ENCODE measurements at places on chromosomes 16 and 17. TPM values are rescaled to one million over a fixed set of nuclear protein-coding genes. Genes with fewer than 3 reads are reported as not detected.

Gene C1QL1
- total RNA-seq: 15.6 TPM

Gene CX3CL1
- 17.8 TPM for total RNA-seq

Gene G6PC1
- total RNA-seq: 1.5 TPM

Gene AGRP
- total RNA-seq: not detected

Gene TXNL4B
- 12.2 TPM for total RNA-seq

Gene MYH13
- total RNA-seq: not detected

Gene VAMP2
- 44.7 TPM for total RNA-seq

Gene SLFN5
- 21.7 TPM for total RNA-seq

Gene PROCA1
- total RNA-seq: 3.0 TPM

Gene SMIM5
- total RNA-seq: 9.3 TPM

Gene RPTOR
- total RNA-seq: 29.3 TPM

DNA sequence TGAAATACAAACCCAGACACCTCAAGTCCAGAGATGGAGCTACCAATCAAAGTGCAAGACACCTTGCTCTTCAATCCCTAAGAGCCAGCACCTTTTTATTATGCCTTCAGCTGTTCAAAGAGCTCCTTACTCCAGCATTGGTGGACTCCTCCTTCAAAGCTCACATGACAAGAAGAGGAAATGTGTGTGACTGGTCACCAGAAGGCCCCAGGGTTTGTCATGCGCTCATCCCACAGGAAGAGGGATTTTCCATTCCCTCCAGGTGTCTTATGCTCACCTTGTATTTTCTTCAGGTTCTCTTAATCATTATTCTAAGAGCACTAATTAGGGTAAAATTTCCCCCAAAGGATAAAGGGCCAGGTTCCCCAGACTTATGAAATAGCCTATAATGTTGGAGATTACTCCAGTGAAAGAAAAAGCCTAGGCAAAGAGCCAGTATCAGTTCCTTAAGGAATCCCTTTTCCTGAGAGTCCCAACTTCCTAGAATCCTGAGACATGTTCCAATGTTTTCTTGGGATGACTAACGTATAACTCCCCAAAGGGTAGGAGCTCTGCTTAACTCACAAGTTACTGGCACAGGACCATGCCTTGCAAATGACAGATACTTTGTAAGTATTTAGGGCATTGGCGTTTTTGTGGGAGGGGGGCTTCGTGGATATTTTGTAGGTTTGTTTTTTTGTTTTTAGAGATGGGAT is 56.9 kb upstream of the SOX9 start:
- no peak for DNase-seq

- DNase-seq: no peak
Observed at GRCh38 chr17:34840750-34841149, 120.5 kb downstream of the CCT6B start.

GRCh38 chr17:80731323-80731722 is 186.7 kb downstream of the RPTOR start:
- DNase-seq: no peak

DNA sequence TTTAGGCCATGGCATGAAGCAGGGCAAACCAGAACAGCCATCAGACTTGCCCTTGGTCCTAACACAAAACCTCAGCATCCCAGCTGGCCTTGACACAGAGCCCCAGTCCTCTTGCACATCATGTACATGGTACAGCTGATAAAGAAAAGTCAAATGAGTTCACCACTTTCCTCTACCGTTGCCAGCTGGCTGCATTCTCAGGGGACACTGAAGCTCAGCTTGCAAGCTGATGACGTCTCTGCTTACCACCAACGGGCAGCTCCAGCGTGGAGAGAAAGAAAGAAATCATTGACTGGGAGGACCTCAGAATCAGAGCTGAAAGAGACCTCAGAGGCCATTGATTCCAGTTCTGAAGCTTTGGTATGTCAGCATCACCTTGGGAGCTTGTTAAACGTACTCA is 80.7 kb upstream of the CES5A start:
- DNase-seq: no peak

DNA sequence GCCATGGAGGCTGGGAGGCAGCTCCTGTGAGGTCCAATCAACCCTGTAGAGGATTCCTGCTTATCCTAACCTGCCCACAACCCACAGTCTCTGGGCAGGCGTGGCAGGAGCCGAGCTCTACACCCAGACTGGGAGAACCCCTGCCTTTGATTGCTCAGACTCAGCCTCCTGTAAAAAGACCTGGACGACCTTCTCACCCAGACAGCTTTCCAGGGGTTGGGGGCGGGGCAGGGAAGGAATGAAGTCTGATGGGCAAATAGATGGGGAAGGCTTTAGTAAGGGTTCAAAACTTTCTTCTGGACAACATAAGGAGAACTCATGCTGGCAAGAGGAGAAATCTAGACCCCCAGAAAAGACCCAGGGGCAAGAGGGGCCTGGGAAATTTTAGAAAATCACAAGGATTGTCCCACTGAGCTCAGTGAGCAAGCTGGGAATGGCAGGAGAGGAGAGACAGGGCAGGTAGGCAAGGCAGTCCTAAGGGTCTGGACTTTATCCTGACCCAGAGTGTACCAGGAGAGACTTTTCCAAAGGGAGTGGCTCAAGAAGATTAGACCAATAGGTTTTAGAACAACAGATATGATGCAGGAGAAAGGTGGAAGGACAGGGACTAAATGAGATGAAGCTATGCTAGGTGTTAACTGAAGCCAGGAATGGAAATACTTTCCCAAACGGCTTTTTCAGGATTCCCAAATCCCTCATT is 70.8 kb downstream of the TMEM132E start:
- no peak for DNase-seq

DNA sequence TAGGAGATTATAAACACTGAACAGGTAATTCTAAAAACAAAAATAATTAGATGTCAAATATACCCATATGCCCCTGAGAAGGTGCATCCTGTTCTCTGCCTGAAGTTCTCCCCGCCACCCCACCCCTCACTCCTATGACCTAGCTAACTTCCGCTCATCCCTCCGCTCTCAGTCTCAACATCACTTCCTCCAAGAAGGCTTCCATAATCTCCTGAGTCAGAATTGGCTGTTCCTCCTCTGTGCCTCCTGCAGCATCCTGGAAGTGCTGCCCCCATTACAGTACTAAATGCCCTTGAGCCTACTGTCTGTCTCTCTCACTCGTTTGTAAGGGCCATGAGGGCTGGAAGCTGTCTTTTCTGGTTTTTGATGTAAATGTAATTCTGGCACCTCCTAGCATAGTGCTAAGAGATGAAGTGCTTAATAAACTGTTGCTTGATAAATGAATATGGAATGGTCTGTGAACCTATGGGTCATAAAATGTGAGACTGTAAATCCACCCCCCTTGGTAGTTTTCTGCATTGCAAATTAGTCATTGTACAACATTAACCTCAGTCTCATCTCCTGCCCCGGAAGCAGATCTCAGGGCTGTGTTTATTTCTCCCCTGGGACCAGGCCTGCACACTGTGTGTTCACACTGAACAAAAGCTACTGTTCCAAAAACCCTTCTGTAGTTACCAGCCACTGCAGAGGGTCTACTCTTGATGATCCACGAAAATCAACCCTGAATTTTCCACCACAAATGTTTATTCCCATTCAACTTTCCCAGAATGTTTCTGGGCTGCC is 3.9 kb upstream of the MYO1D start:
- DNase-seq: no peak

- no peak for DNase-seq
Observed at GRCh38 chr17:15119968-15120367, 145.2 kb downstream of the PMP22 start.

GRCh38 chr16:85418978-85419491 is 194.1 kb upstream of the GSE1 start:
- no peak for DNase-seq

DNA sequence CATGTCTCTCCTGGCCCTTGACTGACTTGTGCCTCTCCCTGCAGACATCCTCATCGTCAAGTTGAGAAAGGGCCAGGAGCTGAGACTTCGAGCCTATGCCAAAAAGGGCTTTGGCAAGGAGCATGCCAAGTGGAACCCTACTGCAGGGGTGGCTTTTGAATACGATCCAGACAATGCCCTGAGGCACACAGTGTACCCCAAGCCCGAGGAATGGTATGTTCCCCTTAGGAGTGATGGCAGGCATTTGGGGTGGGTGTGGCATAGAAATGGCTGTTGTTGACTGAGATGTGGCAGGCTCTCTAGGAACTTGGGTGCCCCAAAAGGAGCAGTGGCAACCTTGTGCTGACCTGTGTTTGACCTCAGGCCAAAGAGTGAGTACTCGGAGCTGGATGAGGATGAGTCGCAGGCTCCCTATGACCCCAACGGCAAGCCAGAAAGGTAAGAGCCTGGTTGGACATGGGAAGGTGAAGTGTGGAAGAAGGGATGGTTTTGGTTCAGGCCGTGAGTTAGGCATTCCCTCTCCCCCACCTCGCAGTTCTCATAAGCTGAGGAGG is 7.5 kb downstream of the POLR2C start:
- no peak for DNase-seq

DNA sequence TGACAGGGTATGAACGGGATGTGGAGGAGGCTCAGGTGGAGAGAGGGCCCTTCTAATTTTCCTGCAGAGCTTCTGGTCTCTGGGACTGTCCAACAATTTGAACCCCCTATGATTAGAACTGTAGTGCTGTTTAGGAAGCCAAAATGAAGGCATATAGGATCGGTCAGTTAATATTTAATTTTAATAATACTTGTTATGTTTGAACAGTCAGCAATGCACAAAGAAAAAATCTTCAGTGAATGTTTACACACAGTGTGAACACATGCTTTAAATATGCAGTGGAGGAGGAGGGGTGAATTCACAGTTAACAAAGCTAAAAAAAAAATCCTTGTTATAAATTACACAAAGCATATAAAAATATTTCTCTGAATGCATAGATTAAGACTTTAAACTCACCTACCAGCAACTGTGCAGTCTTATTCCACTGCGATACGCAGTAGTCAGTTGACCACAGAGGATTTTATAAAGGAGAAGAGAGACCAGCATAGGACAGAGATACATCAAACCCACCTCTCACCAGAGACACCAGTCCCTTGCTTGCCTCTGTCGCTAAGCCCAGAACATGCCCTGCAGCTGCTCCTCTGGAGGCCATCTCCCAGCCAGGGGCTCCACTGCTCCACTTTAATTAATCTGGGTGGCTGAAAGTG is 14.6 kb downstream of the ANKRD40 start:
- no peak for DNase-seq

DNA sequence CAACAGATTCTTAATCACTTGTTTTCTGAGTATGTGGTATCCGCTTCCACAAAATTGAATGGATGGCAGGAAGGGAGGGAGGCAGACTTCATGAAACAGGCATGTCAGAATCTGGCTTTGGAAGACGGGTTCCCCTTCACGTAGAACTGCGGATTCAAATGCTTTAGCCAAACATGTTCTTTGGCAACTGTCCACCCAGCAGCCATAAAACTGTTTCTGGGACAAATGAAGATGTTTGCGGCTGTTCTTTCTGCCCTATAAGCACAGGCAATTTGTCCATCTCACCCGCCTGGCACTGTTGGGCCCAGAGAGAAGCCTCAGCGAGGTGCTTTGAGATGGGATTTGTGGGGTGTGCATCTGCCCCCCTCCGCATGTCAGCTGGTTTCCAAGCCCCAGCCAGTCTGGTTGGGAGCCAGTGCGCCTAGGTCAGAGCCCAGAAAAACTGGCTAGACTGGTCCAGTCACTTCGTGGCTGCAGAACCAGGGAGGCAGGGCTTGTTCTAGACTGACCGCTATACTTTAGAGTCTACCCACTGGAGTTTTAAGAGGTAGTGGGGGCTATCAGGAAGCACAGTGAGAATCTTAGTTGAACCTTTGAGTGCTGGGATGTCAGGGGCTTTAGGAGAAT is 6.3 kb downstream of the CRHR1 start:
- no peak for DNase-seq

DNA sequence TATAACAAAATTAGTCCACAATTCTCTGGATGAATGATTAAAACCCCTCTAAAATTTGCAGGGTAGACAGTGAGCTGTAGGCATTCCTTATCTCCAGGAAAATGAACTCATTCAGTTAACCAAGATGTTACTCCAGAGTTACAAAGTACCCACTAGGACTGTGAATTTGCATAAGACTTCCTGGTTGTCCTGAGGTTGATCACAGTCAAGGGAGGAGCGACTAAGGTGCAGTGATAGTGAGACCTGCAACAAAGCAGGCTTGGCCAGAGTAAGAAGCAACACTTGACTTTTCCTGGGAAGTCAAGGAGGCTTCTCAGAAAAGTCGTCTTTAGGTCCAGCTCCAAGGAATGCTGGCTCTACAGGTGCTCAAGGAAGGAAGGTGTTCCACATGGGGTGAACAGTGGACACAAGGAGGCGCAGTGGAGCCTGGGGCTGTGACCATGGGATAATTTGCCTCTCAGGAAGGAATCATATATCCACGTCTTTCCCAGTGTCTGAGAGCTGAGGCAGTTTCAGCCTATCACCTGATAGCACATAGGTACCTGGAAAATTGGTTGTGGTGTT is 821.1 kb upstream of the EEF2KMT start:
- no peak for DNase-seq

GRCh38 chr17:80795754-80796153 is 195.9 kb upstream of the CHMP6 start:
- DNase-seq: no peak

DNA sequence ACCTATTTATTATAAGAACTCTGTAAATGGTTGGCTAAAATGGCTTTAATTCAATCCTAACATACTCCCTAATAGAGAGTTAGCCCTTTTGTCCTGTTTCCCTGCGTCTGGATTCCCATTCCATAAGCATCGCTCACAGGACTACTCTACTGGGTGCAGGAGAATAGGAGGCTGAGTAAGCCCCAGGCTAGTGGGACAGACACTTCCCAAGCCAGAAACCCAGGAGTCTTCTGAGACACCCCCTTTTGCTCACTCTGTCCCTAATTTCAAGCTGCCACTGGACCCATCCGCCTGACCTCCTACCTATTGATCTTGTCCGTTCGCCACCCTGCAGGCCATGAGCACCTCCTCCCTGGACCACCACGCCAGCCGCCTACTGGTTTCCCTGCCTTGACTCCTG is 16.7 kb upstream of the TOB1 start:
- no peak for DNase-seq

DNA sequence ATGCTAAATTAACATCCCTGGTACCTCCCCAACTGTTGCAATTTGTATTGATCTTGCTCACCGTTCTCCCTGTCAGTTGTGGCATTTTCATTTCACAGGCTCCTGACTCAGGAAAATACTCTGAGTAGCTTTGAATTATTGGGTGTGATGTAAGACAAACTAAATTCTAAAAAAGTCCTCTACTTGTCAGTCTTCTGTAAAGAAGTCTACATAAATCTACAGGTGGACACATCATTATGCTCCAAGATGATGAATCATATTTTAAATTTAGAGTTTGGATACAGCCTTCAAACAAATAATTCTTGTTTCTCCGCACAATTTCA is 47.2 kb downstream of the MARCHF10 start:
- DNase-seq: no peak

DNA sequence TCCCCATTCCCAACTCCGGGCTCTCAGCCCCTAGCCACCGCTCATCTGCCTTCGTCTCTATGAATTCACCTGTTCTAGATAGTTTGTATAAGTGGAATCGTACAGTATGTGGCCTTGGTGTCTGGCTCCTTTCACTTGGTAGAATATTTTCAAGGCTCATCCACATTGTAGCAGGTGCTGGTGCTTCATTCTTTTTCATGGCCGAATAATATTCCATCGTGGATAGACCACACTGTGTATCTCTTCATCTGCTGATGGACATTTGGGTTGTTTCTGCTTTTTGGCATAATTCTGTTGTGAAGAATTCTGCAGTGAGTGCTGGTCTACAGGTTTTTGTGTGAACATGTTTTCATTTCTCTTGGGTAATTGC is 324.2 kb downstream of the SEC14L1 start:
- no peak for DNase-seq

All from type B pancreatic cell (in vitro differentiated cells).